ENCODE measurements at places on chromosomes 5 and 9. TPM values are rescaled to one million over a fixed set of nuclear protein-coding genes. Genes with fewer than 3 reads are reported as not detected.

Gene CMYA5
- 0.34 TPM for total RNA-seq

Gene PRUNE2
- total RNA-seq, result under 0.01 TPM

Gene ORM2
- not detected for total RNA-seq

Gene PFN3
- total RNA-seq, result not detected

Gene CCNJL
- total RNA-seq, result 4.1 TPM

Gene OTP
- total RNA-seq, result not detected

Gene ABO
- total RNA-seq, result not detected

Gene GMCL2
- total RNA-seq, result not detected

Gene IL33
- total RNA-seq, result 16.6 TPM

Gene FSD1L
- total RNA-seq, result 8.4 TPM

Gene ZCCHC9
- 26.1 TPM for total RNA-seq

Gene NSG2
- total RNA-seq, result 0.21 TPM

Gene C5orf52
- not detected for total RNA-seq

Gene ACOT12
- total RNA-seq, result not detected

Gene TSSK1B
- under 0.01 TPM for total RNA-seq

Gene GRXCR2
- total RNA-seq, result not detected

Gene C5orf58
- total RNA-seq, result not detected

Gene FAM200C
- 3.8 TPM for total RNA-seq

Gene LCN15
- not detected for total RNA-seq

Gene CDH9
- not detected for total RNA-seq

Gene OLFML2A
- 128 TPM for total RNA-seq

Gene PCSK5
- 3.8 TPM for total RNA-seq

Gene EGFLAM
- total RNA-seq, result 0.93 TPM

Gene PCDHGA7
- total RNA-seq, result under 0.01 TPM

Gene CTXN3
- not detected for total RNA-seq

Gene PTGES
- total RNA-seq, result 11.0 TPM

Gene PLK2
- 511 TPM for total RNA-seq

Gene ARID3C
- 0.50 TPM for total RNA-seq

Gene TARS1
- total RNA-seq, result 452 TPM

Gene PLPP7
- not detected for total RNA-seq

Gene C1QTNF2
- 0.07 TPM for total RNA-seq

Gene PCDHGA12
- 2.2 TPM for total RNA-seq

Gene LCN12
- total RNA-seq, result not detected

Gene GRM6
- total RNA-seq, result not detected

Gene DMRTA1
- 5.5 TPM for total RNA-seq

Gene PCDHA8
- not detected for total RNA-seq

Gene HACD4
- 7.9 TPM for total RNA-seq

Gene PCDHAC1
- 1.4 TPM for total RNA-seq

Gene REEP2
- total RNA-seq, result 0.34 TPM

Gene CFAP77
- total RNA-seq, result not detected

Gene ACTBL2
- not detected for total RNA-seq

Gene NUTM2G
- total RNA-seq, result not detected

Gene OBP2B
- total RNA-seq, result not detected

All from nasal cavity respiratory epithelium epithelial cell of viscerocranial mucosa (primary cell).